ENCODE measurements at places on chromosomes 2 and 18.

DNA sequence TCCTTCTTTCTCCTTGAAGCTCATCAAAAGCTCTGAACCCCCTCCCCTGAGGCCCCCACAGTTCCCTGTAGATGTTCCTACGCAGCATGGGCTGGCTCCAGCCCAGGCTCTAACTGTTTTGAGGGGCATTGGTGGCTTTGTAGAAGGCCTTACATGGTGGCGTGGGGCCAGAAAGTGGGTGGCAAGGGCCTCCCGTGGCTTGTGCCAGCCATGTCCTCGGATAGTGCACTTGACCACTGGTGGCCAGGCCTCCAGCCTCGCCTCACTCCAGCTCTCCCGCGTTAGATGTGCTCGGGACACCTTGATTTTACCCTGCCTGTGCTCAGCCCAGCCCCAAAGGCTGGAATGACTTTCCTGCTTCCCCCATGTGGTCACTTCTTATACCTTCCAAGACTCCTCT is 92.9 kb downstream of the TWIST2 start:
- no peak for DNase-seq

DNA sequence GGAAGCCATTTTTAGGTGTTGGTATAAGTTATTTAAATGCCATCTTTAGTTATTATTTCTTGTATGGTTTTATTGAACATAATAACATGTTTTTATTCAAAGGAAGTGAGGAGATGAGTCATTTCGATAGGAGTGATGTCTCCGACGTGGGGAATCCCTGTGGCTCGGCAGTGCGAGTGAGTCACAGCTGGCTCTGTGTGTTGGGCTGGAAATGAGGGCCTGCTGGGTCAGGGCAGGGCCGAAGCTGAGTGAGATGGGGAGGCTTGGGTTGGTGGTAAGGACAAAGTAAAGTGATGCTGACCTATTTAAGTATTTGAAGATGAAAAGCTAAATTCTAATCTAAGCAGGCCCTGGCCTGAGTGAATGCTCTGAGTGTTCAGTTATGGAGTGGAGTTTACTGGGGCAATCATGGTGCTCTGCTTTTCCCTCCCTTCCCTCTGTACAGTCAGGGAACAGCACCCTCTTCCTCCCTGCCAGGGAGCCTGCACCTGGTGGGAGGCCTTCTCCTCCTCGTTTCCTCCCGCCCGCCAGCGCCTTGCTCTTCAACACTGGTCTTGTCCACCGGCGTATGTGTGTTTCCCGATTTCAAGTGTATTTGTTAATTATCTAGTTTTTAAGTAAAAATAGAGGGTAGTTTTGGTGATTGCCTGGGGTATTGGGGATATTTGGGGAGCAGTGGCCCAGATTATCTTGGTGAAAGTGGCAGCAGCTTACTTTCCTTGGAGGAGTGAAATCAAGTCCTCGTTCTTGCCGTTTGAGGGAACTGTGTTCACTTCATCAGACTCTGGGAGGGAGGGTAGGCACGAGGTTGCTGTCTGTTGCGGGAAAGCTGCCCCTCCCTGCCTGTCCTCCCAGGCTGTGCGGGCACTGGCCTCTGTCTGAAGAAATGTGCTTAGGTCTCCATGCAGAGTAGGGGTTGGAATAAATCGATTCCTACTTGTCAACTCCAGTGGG is 157.0 kb downstream of the LDLRAD4 start:
- no peak for DNase-seq

- DNase-seq: no peak
Observed at GRCh38 chr2:191620144-191620543, 57.8 kb upstream of the NABP1 start.

DNA sequence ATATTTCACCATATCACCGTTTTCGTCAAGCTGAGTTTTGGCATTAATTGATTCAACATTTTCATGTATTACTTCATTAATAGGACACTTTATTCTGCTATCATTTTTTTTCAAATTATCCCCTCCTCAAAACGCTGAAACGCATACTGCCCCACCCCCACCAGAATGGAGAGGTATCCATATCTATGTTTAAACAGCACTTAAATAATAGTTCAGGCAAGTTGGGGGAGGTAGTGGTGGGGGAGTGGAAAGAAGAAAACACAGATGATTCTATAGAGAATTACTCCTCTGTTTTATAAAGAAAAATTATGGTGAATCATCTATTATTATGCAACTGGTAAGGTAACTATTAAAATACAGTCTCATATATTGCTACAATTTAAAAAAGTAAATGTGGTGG is 314.4 kb upstream of the ZEB2 start:
- DNase-seq: no peak

DNA sequence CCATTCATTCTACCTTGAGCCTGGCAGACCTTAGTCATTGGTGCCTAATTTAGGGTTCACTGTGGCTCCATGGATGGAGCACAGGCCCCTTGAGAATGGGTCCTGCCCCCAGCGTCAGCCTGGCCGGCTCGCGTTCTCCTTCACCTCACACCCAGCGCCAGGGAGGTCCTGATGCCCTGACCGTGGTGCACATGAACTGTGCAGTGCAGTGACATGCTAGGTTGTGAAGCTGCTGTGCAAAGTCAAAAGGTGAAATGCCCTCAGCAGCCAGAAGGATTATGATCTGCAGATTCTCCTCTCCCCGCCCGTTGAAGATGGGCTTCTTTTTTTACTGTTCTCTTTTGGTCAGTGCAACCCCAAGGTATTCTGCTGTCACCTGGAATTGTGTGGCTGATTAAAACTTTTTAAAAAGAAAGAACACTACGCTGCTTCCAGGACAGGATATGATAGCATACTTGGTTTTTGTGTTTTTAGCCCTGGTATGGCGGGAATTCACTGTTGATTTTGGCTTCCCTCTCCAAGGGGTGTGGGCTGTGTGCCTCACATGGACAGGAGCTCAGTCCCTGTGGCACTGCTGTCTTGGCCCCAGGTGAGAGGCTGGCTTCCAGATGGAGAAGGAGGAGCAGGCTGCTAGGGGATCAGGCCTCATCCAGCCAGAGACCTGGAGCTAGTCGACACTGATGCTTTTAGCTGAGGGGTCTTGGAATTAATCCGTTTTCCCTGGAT is 49.4 kb upstream of the MCFD2 start:
- DNase-seq: no peak

DNA sequence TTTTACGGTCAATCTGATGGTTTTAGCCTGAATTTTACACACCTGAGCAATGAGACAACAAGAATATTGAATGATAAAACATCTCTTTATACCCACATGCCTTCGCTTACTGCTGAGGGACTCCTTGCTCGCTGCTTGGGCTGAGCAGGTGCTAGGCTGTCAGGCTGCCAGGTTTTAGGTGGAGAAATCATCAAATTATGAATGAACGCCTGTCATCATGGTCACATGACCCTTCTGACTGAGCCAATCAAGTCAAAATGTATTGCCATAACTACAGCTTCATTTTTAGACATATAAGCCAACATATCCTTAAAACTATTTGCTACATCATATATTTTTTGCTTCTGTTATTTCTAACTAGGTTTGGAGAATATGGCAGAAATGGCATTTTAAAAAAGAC is 274.0 kb downstream of the LNPK start:
- DNase-seq: peak; percentile 23

DNA sequence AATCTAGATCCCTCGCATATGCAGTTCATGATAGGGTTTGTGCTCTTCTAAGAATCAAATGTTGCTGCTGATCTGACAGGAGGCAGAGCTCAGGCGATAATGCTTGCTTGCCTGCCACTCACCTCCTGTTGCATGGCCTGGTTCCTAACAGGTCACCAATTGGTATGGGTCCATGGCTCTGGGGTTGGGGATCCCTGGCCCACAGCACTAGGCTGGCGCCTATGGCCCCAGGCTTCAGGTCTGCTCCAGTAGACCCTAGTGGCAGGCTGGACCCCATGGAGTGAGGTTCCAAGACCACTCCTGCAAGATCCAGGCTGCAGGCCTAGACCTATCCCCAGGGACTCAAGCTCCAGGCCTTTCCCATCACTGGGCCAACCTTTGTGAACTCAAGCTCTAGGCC is 102.3 kb downstream of the SPHKAP start:
- DNase-seq: no peak

DNA sequence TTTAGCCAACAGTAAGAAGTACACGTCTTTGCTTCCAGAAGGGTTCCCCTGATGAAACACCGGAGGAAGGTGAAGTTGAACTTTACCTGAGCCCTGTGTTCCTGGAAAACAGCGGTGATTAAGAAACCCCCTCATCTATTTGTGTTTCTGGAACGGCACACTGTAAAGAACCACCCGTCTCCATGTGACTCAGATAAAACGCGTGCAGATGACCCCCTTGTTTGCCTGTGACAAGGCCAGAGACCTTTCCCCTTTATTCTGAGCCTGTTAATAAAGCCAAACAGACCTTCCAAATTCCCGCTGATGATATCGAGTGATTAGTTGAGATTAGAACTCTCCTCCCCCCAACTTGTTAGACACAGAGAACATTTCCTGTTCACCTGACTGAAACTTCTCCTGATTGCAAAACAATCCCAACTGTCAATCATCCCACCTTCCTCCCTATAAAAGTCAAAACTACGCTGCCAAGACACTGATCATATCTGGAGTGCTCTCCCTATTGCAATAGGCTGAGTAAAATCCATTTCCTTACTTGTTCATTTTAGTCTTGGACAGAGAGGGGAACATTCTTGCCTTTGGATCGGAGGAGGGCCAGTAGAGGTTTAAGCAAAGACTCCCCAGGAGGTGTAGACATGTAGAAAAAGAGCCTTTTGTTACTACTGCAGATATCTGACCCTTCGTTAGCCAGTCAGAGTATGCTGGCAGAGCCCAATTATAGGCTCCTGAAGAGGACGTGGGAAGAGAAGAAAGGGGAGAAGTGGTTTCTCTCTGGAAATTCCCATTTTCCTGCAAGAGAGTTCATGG is 914 bp upstream of the IWS1 start:
- DNase-seq: peak; percentile 52

GRCh38 chr2:196170606-196171247 is 651 bp downstream of the STK17B start:
- DNase-seq: peak; percentile 50

DNA sequence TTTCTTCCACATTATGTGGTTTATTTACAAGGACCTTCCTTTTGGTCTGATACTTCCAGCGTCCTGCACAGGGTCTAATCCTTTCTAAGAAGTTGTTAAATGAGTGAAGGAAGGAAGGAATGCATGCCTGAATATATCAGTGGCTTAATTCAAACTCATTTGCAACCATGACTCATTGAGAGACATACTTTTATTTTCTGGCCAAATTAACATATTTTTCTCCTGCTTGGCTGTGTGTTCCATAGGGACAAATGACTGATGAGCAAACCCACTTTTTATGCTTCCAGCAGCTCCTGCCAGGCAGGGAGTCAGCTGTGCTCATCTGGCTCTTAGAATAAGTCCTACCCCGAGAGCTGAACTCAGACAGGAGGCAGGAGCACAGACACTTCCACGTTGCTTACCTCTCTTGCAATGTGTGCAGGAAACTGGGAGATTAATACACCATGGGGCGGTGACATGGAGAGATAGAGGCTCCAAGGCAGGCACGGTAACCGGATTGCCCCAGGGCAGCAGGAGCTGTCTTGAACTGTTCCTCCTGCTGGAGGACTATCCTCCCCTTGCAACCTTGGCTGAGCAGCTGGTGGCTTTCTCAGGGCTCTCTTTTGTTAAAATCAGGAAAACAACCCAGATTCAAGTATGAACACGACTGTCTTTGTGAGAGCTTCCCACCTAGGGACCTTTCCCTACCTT is 667.5 kb upstream of the HS6ST1 start:
- DNase-seq: no peak

GRCh38 chr2:236976266-236977062 is 109.2 kb upstream of the COPS8 start:
- no peak for DNase-seq

GRCh38 chr2:224166654-224167053 is 127.6 kb upstream of the SERPINE2 start:
- DNase-seq: no peak

DNA sequence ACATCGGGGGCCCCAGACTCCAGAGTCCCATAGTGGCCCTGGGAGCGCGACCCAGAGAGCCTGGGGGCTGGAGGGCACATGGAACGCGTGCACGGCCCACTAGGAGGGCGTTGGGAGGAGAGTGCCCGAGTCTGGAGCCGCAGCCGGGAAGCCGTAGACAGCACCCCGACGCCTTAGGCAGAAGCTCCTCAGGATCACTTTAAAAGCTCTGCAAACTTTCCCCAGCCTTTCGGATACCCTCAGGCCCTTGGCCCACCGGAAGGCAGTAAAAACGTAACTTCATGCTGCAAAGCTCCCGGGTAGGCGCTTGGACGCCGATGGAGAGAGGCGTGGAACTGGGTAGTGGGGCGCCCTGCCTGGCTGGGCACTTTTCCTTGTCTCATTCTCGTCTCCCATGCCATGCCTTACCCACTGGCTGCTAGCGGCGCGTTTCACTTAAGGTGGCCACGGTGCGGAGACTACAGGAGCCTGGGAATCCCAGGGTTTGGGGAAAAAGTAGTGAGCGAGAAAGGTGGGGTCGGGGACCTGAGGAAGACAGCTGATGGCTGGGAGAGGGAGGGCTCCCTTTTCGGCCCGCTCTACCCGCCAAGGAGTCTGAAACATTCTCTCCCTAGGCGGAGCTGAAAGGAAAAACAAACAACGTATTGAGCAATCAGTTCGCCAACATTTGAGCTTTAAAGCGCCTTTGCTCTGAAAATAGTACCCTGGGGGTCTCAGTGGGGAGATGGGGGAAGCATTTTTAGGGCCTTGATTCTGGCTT is 141.8 kb downstream of the MEIS1 start:
- DNase-seq: no peak

GRCh38 chr2:207291625-207292252 is 126.0 kb upstream of the KLF7 start:
- DNase-seq: no peak

GRCh38 chr2:209426432-209426831 is 2.6 kb downstream of the MAP2 start:
- DNase-seq: peak; percentile 84

DNA sequence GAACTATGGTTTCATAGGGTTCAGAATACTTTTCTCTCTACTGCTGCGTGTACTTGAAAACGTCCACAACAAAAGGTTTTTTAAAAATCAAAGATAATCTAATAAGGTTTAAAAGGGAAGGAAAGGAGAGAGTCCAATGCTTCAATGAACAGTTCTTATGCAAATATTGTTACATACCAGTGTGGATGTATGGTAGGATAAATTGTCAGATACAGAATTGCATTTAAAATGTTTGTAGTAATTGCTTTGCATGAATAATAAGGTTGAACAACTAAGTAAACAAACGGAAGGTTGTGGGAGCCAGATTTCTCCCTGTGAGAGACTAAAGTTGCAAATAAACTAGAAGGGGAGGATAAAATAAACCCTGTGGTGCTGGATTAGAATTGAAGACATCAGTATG is 53.8 kb upstream of the RBBP8 start:
- DNase-seq: no peak

- DNase-seq: peak; percentile 72
Observed at GRCh38 chr2:145617906-145618305, 1098.0 kb upstream of the ZEB2 start.

DNA sequence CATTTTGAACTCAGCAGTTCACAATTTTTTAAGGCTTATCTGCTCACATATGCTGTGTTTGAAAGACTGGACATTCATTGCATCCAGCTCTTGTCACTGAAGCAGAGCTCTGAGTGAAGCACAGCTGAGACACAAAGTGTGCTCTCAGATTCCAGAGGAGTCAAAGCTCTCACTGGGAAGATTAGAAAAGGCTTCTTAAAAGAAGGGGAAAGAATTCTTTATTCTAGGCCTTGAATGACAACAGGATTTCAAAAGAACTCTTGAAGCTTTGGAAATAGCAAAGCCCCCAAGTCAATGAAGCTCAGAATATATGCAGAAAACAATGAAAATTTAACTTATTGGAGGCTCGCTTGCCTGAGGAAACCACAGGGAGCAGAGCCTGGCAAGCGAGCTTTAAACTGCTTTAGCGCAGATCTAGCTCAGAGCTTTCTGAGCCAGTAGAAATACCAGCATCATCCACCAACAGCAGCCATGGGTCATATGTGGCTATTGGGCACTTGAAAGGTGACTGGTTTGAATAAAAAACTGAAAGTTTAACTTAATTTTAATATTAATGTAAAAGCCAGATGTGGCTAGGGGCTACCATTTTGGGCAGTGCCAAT is 369.7 kb downstream of the OSR1 start:
- DNase-seq: no peak

All from NCI-H1105 treated with DMSO at 0.1 percent for 48 hours (cell line).